ENCODE measurements at places on chromosomes 16 and 17.

DNA sequence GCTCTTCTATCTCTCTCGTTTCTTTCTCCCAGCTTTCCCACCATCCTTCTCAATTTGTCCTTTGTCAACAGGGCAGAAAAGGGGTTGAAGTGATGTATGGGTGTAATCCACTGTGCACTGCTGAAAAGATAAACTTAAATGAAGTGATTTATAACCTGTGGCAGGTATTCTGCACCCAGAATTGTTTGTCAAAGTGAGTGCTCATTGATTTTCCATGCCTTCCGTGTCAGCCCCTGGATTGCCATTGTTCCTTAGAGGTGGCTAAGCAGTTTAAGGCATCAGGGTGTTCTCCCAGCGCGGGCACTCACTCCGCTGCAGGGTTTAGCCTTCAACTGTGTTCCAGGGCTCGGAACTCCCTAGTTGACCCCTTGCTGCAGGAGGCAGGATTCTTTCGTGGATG is 82.9 kb downstream of the PITPNC1 start:
- DNase-seq = no peak

DNA sequence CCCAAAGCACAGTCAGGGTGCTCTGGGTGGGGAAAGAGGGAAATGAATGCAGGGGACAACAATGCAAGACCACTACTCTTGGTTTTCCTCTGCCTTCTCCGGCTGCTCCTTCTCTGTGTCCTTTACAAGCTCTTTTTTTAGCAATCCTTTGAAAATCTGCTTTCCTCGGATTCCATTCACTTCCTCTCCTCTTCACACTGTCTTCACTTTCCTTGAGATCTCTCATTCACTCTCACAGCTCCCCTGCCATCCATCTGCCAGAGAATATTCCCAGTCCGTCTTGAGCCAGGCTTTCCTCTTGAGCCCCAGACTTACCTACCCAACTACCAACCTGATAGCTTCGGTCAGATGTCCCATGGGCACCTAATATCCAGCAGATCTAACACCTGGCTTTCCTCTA is 11.0 kb upstream of the SPOP start:
- no peak for DNase-seq

DNA sequence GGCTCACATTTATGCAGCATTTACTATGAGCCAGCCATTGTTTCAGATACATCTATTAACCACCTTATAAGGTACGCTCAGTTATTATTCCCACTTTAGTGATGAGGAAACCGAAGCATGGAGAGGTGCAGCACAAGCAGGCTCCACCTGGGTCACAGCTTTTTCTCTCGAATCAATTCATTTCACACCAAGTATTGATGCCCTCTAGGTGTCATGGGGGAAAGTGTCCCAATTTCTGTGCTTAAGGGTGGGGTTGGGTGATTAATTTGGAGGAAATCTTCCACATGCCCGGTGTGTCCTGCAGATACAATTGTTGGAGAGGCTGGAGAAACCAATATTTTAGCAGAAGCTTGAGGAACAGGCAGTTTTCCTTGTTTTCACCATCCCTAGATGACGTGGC is 62.7 kb upstream of the DNAJA2 start:
- no peak for DNase-seq

GRCh38 chr16:86597880-86598606 is 19.7 kb downstream of the FOXL1 start:
- DNase-seq = no peak

DNA sequence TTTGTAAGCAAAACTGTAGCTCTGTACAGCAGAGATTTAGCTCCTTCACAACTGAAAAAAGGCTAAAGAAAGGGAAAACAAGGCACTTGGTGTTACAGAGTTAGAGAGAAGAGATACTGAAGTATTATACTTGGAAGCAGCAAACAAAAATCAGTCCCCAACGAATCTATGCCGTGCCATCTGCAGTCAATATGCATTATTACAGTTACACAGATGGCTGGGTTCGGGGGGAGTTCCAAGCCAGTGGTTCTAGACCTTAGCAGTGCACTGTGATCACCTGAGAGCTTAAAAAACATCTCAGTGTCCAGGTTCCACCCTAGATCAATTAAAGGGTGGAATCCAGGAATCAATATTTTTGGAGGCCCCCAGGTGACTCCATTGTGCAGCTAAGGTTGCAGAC is 489.9 kb downstream of the SHISA9 start:
- DNase-seq = no peak

DNA sequence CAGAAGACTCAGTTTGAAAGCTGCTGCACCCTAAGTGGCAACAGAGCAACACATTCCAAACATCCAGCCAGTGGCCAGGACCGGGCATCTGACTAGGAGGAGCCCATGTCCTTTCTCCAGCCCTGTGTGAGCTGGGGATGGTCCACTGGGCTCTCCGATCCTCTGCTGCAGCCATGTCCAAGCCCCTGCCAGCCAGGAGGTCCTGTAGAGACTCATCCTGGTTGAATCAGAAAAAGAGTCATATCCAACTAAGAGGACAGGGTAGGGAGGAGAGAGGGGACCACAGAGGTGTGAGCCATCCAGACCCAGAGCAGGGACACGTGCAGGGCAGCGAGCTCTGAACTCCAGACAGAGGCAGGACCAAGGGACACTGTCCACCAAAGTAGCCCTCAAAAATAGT is 163.0 kb upstream of the CDH5 start:
- DNase-seq = no peak

- DNase-seq = no peak
Observed at GRCh38 chr17:72390675-72391508, 270.1 kb downstream of the SOX9 start.

DNA sequence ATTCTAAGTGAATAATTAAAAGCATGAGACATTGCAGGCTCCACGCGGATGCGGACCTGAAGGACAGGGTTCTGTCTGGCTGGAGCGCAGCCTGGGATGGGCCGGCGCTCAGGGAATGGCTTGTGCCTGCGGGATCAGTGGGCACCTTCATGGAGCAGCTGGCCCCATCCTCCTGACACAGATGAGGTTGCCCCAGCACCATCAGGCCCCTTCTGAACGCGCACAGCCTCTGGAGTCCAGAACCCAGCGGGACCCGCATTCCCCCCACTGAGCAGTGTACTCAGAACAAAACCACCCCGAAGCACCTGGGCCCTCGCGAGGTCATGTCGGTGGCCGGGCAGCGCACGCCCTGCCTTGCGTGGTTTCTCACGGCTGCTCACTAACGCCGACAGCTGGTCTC is 70.5 kb upstream of the CHMP6 start:
- DNase-seq = no peak

DNA sequence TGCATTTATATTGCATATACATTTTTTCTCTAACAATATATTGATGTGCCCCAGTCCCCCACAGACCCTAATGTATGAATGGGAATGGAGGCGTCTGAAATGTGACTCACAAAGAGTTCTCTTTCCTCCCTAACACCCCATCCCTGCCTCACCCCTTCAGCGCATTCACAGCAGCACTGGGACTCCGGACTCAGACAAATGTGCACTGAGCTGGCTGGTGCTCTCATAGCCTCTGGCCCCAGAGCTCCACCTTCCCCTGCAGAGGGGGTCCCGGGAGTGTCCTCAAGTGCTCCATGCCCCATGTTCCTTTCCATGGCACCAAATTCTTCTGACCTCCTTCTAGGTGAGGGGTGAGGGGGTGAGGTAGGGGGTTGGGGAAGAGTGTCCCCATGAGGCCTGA is 20.6 kb downstream of the NPTX1 start:
- DNase-seq = no peak

- DNase-seq = no peak
Observed at GRCh38 chr17:29880031-29880430, 50.0 kb downstream of the SSH2 start.

GRCh38 chr16:48903039-48903438 is 293.1 kb upstream of the N4BP1 start:
- no peak for DNase-seq

- no peak for DNase-seq
Observed at GRCh38 chr16:78469787-78470186, 370.3 kb downstream of the WWOX start.

DNA sequence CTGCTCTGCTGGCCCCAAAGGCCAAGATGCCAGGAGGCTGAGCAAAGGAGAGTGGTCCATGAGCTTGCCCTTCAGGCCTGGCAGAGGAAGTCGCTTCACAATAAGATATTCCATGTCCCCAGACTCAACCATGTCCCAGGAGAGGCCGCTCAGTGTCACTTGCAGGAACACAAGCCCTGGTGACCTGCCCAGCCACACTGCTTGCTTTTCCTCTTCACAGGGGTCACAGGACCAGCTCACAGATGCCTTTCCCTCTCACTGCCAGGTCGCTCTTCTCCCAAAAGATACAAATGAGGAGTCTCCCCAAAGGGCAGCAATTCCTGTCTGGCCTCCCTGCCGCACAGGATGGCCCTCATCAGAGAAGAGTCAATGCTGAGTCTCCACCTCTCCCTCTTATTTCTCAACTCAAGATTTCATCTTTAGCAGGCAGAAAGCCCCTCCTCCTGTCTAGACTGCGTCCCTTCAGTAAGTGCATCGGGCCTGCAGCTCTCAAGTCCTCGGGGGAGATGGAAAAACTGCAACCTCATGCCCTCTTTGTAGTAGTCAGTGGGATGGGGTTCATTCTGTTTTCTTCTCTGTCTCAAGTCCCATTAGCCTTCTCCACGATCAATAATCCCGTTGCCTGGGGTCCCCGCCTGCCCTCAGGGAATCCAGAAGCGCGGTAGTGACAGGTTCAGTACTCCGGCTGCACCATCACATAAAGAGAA is 5.0 kb downstream of the JUP start:
- DNase-seq = no peak

DNA sequence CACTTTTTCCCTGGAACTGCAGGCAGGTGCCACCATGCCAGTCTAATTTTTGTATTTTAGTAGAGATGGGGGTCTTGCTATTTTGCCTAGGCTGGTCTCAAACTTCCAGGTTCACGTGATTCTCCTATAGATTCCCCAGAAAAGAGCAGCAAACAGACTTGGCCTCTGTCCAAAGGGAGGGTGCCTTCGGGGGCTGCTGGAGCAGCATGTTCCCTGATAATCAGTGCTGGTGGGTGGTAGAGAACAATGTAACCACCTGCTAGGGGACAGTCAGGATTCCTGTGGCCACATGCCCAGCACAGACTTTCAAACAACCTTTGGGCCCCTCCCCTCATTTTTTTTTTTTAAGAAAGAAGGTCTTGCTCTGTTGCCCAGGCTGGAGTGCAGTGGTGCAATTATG is 14.2 kb upstream of the CCNF start:
- no peak for DNase-seq

GRCh38 chr17:40825599-40825998 is 3.2 kb upstream of the KRT10 start:
- no peak for DNase-seq

GRCh38 chr17:81412490-81413093 is 17.3 kb downstream of the BAHCC1 start:
- DNase-seq = no peak

- no peak for DNase-seq
Observed at GRCh38 chr16:83809092-83809491, 1.3 kb downstream of the HSBP1 start.

- DNase-seq = no peak
Observed at GRCh38 chr16:86243571-86244154, 266.7 kb upstream of the FOXF1 start.

- no peak for DNase-seq
Observed at GRCh38 chr16:79543219-79543618, 57.3 kb downstream of the MAF start.

- no peak for DNase-seq
Observed at GRCh38 chr16:78441298-78441697, 341.8 kb downstream of the WWOX start.

- no peak for DNase-seq
Observed at GRCh38 chr16:67936880-67937605, 393 bp upstream of the PSMB10 start.

GRCh38 chr17:58265902-58266875 is 14.5 kb downstream of the MPO start:
- no peak for DNase-seq

- DNase-seq = no peak
Observed at GRCh38 chr17:8155996-8156245, 3.7 kb upstream of the PER1 start.

GRCh38 chr16:71895679-71896365 is 491 bp downstream of the IST1 start:
- no peak for DNase-seq

GRCh38 chr16:62445909-62446308 is 409.7 kb upstream of the CDH8 start:
- DNase-seq = no peak

GRCh38 chr16:56748191-56748590 is 18.3 kb downstream of the NUP93 start:
- DNase-seq = no peak

- DNase-seq = no peak
Observed at GRCh38 chr16:82043680-82044584, 8.9 kb downstream of the HSD17B2 start.

GRCh38 chr17:20935740-20936139 is 107.1 kb downstream of the USP22 start:
- DNase-seq = no peak

GRCh38 chr16:30472328-30472942 is at the start of gene ITGAL:
TSS of gene ITGAL (plus strand) at chr16:30472742. CDS start at chr16:30472838, 96 bp downstream.
- no peak for DNase-seq

GRCh38 chr16:72958522-72959076 is 89.3 kb downstream of the ZFHX3 start:
- DNase-seq = no peak

DNA sequence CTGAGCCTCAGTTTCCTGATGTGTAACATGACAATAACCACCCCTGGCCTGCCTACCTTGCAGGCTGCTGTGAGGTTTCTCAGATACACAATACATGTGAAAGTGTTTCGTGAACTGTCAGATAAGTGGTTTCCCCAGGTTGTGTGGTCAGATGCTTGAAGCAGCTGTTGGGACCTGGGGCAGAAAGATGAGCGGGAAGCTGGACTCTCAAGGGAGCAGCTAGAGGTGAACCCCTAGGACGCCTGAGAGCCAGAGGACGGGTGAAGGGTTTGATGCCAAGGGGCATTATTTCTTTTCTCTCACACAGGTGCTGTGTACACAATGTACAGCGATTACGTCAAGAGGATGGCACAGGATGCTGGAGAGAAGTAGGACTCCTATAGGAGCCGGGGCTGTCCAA is 2.3 kb downstream of the HIGD1B start:
- DNase-seq = no peak

DNA sequence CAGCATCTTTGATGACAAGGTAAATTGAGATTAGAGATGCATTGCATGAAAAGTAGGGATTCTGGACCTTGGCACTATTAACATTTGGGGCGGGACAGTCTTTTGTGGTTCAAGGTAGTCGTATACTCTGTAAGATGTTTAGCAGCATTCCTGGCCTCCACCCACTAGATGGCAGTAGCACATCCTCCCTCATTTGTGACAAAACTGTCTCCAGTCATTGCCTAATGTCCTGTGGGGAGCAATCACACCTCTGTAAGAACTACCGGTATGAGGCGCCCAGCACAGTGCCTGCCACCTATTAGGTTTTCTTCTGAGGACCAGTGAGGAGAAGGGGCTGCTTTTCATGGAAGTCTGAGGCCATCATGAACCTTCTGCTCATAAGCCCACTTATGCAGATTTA is 180.8 kb downstream of the RBFOX1 start:
- DNase-seq = no peak

- no peak for DNase-seq
Observed at GRCh38 chr17:50397919-50398285, 579 bp upstream of the LRRC59 start.

- DNase-seq = no peak
Observed at GRCh38 chr17:35433075-35433894, 985 bp upstream of the SLFN12 start.

All from NCI-H1417 treated with DMSO at 0.1 percent for 48 hours (cell line).